ENCODE measurements at places on chromosomes 7 and 10.

GRCh38 chr10:13511409-13511808 lies 17.4 kb downstream of the BEND7 start:
- DNase-seq = no peak

GRCh38 chr7:26497801-26498596 lies 206.3 kb downstream of the SNX10 start:
- DNase-seq = no peak

DNA sequence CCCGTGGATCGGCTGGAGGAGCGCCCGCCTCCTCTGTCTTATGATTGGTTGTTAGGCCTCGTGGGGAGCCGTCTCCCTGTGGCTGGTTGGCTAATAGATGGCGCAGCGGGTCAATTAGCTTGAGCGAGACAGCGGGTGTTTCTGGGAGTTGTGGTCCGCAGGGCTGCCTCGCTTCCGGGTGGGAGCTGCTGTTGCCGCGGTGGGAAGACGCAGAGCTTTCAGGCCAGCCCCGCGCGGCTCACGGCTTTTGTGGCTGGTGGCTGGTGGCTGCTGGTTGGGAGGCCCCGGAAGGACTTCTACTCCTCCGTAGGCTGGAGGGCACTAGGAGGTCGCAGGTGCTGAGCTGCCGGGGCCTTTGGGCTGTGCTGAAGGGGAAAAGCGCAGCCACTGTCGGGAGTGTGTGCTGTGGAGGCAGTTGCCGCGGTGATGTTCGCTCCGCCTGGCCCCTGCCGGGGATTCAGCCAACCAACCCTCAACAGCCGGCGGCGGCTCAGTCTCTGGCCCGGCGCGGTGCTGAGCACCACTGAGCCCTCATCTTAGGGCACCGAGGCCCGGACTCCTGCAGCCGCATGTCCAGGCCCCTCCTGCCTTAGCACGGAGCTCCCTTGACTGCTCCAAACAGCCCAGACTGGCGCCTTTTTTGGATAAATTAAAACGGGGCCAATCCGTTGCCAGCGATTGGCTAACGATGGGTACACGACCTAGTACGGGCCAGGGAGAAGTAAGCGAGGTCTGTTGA lies 652 bp upstream of the C10orf143 start:
- peak; percentile 90 for DNase-seq

DNA sequence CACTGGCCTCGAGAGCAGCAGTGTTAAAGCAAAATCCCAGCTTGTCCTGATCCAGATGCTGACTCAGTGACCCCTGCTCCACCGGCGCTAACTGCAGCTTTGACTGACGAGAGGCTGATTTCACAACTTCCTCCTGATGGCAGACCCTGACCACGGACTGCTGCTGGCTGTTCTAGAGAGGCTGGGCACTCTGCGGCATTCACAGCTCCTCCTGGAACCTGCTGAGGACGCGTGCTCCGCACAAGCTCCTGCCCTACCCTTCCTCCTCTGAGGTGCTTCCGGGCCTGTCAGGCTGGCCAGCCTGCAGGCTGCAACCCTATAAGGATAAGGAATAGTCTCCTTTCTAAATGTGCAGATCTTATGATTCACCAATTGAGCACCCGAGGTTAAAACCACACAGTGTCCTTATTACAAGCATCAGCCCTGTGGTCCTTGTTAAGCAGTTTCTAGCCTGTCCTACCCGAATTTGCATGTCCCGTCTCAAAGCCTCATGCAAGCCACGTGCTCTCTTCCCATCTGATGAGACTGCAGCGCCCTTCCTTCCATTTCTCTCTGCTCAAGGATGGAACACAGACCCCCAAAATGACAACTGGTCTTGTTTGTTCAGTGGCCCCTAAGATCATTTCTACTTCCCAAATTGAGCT lies 35.5 kb upstream of the NCAPG2 start:
- DNase-seq = no peak

DNA sequence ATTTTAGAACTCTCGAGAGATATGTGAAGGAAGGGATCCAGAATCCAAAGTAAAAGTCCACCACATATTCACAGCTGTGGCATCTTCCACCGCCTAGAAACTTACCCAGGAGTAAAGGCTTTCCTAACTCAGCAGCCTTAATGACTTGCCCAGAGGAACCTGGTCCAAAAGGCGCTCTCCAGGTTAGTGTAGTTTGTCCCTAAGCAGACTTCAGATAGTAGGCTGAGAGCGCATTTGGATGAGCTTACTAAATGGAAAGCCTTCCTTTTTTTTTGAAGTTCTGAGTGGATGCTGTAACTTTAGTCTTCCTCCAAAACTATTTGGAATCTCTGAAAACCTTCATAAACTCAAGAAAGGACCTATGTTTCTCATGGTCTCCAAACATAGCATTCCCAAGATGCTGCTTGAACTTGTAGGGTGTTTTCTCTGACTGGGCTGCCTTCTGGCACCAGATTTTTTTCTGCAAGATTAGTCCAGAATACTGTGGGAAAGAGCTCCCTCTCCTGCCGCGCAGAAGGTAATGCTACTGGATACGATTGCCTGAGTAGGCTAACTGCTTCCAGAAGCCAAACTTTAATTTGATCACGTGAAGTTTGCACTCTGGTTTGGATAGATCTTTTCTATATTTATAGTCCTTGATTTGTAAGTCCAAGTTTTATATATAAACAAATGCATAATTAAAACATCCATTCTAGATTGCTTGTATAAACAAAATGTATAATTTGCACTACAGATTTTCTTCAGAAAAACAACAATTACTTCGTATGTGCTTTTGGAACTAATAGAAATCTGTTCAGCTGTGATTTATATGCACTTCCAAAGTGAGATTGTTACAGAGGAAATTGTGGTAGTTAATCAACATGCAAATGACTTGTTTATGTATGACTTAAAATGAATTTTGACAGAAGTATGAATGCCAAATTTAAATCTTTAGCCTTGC lies 19.6 kb upstream of the GPR37 start:
- peak; percentile 60 for DNase-seq

GRCh38 chr10:110181451-110181850 lies 26.0 kb upstream of the MXI1 start:
- no peak for DNase-seq

DNA sequence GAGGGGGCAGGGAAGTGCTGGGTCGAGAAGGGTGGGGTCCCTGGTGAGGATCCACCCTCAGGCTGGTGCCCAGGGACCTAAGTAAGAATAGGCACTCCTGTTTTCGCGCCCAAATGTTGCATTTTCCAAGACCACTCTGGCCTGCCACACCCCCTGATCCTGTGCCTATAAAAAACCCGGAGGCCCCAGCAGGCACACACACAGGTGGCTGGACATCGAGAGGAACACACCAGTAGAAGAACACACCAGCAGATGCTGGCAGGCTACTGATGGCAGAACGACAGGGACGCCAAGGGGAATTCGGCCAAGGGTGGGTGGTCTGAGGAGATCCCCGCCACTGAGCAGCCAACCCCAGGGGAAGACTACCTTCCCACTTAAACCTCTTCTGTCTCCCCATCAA lies 633.9 kb upstream of the POT1 start:
- no peak for DNase-seq

GRCh38 chr7:108815815-108816214 lies 246.1 kb downstream of the DNAJB9 start:
- DNase-seq = no peak

DNA sequence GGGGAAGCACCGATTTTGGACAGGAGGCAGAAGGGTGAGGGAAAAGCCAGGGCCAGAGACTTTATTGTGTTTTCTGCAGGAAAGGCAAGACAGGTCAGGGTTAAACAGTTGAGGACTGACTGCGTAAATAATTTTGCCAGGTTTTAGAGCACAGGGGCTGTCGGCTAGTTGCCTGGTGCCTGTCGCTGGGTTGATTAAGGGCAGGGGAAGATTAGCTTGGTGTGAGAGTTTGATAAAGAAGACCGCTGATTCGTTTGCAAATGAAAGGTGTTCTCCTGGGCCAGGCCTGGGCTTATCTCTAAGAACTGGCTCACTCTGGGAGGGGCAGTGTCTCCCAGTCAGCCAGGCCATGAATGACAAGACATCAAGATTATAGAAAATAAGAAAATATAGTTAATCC lies 75.6 kb downstream of the SLC37A3 start:
- DNase-seq = no peak

DNA sequence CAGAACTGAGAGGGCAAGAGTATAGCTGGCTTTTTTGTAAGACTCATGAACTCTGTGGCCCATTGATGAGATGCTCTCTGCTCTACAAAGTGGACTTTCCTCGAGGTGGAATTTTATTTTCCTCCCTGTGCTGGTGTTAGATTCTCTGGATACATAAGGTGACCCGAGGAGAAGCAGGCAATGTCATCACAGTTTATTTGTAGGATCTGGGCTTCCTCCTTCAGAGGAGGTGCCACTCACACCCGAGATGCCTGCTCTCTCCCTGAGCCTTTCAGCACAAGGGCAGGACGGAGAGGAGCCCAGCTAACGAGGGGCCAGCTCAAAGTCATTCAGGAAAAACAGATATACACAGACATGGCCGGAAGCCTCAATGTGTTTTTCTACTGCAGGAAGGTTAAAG lies 103.0 kb downstream of the KIAA1217 start:
- DNase-seq = no peak

GRCh38 chr7:54215424-54215823 lies 326.8 kb upstream of the VSTM2A start:
- DNase-seq = no peak

- no peak for DNase-seq
Observed at GRCh38 chr10:32110790-32111189, 54.6 kb upstream of the KIF5B start.

GRCh38 chr10:61166065-61166464 lies 222.1 kb upstream of the RHOBTB1 start:
- DNase-seq = no peak

GRCh38 chr7:109235316-109235715 lies 665.6 kb downstream of the DNAJB9 start:
- no peak for DNase-seq

- no peak for DNase-seq
Observed at GRCh38 chr10:79316671-79317431, 30.4 kb upstream of the PPIF start.

GRCh38 chr10:83515001-83515400 lies 624.3 kb upstream of the GHITM start:
- DNase-seq = no peak

GRCh38 chr10:123565691-123566660 lies 100.2 kb upstream of the GPR26 start:
- DNase-seq = no peak

GRCh38 chr7:123533929-123534382 lies 439 bp downstream of the IQUB start:
- no peak for DNase-seq

- DNase-seq = no peak
Observed at GRCh38 chr7:55493408-55493807, 78.9 kb downstream of the VOPP1 start.

- no peak for DNase-seq
Observed at GRCh38 chr7:95330204-95330960, 6.0 kb upstream of the PON1 start.

GRCh38 chr7:102450242-102450641 lies 14.4 kb downstream of the ALKBH4 start:
- no peak for DNase-seq

- DNase-seq = no peak
Observed at GRCh38 chr10:17735166-17735941, 16.6 kb upstream of the TMEM236 start.

DNA sequence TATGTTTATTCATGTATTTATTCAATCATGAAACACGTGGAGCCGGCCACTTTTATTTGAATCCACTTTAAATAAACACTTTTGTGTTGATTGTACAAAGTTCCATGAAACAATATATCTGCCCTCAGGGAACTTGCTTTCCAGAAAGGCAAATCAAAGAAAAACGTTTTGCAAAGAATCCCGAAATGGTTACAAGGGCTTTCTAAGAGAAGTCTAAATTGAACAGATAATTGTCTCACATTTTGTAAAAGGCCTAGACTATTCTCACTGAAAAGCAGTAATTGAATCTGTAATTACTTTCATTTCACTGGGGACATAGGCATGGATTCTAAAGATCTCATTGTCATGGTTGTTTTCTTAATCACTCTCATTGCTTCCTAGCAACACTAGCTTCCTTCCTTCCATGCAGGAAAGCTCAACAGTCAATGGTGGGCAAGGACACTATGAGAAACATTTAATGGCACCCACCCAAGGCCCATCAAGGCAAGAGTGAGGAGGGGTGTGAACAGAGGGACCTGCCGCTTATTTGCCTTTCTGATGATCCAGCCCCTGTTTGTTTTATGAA lies 622.4 kb upstream of the C7orf33 start:
- no peak for DNase-seq

GRCh38 chr10:4748491-4749270 lies 77.3 kb upstream of the AKR1E2 start:
- no peak for DNase-seq

DNA sequence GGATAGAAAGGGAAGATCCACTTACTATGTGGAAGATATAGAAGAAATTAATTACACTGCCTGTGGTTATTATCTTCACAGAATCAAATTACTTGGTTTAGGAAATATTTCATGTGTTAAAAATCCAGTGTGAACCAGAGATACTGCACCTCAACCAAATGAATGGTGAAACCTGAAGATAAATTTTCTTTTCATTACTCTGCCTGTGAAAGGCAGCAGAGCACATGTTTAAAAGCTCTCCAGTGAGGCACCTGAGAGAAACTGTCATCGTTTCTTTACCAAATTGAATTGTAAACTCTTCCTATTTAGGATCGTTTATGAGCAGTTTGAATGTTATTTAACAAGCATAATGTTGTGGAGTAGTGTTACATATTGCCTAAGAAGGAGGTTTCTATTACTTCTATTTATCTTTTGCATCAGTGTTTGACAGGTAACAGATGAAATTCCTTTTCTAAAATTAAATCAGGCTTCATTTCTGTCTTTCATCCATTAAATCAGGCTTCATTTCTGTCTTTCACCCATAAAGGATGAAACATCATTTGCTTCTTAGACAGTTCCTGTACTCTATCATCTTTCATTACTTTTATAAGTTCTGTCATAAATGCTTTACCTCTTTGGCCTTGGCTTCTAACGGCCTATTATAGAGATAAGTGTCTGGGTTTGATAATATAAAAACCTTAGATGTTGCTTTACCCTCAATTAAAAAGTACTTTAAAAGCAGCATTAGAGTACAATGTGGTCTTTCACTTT lies 266.6 kb downstream of the NXPH1 start:
- DNase-seq = no peak

- DNase-seq = no peak
Observed at GRCh38 chr10:100911472-100911871, 1.3 kb upstream of the SLF2 start.

- DNase-seq = no peak
Observed at GRCh38 chr7:110564246-110564645, 526.7 kb upstream of the LRRN3 start.

DNA sequence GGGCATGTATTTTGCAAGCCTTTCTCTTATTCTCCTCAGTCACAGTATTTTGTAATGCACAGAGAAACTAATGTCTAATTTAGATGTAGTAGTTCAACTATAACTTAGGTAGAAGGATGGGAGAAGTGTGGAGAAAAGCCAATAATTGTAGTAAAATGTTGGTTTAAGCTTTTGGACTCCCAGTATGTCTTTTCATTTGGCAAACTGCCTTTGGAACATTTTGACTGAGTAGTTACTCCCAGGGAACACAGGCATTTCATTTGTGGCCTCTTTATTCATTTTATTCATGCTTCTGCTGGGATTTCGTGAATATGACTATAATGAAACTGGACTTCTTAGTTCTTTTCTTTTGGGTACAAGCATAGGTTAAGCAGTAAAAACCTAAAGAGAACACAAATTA lies 79.0 kb downstream of the EXOC4 start:
- no peak for DNase-seq

GRCh38 chr10:97612386-97612785 lies 20.9 kb downstream of the MORN4 start:
- no peak for DNase-seq
